ENCODE measurements at places on chromosomes 1 and 21. TPM values are rescaled to one million over a fixed set of nuclear protein-coding genes. Genes with fewer than 3 reads are reported as not detected.

Gene PPP1R12B
- total RNA-seq: 2.8 TPM

Gene RHD
- not detected for total RNA-seq

Gene FNDC5
- total RNA-seq: 0.24 TPM

Gene KCND3
- not detected for total RNA-seq

Gene LCE1C
- total RNA-seq: not detected

Gene CSMD2
- 0.08 TPM for total RNA-seq

Gene RIPPLY3
- not detected for total RNA-seq

Gene SPRR1A
- total RNA-seq: not detected

Gene TTC34
- total RNA-seq: 0.26 TPM

Gene TSTD1
- total RNA-seq: 14.6 TPM

Gene SLAMF9
- not detected for total RNA-seq

Gene MX2
- total RNA-seq: 0.80 TPM

Gene ATP1A2
- 1.0 TPM for total RNA-seq

Gene CD84
- total RNA-seq: not detected

Gene CELA2A
- not detected for total RNA-seq

Gene PODN
- total RNA-seq: 0.39 TPM

Gene CDC20
- 117 TPM for total RNA-seq

Gene UTS2
- not detected for total RNA-seq

Gene CLEC20A
- total RNA-seq: not detected

Gene HPCA
- total RNA-seq: not detected

Gene LDLRAD1
- not detected for total RNA-seq

Gene AMPD1
- total RNA-seq: not detected

Gene SYT14
- total RNA-seq: 0.48 TPM

Gene SPRR5
- not detected for total RNA-seq

Gene CSF1
- total RNA-seq: 33.3 TPM

Gene VASH2
- total RNA-seq: 3.5 TPM

Gene SLAMF7
- 2.7 TPM for total RNA-seq

Gene SELE
- total RNA-seq: not detected

Gene OR2G6
- total RNA-seq: not detected

Gene TEX50
- not detected for total RNA-seq

Gene SDC3
- 35.6 TPM for total RNA-seq

Gene GRHL3
- total RNA-seq: not detected

Gene CLSTN1
- total RNA-seq: 81.2 TPM
